ENCODE measurements at places on chromosomes 16 and 17.

- no peak for DNase-seq
Measured at GRCh38 chr17:29177541-29177870, 2.7 kb downstream of the MYO18A start.

DNA sequence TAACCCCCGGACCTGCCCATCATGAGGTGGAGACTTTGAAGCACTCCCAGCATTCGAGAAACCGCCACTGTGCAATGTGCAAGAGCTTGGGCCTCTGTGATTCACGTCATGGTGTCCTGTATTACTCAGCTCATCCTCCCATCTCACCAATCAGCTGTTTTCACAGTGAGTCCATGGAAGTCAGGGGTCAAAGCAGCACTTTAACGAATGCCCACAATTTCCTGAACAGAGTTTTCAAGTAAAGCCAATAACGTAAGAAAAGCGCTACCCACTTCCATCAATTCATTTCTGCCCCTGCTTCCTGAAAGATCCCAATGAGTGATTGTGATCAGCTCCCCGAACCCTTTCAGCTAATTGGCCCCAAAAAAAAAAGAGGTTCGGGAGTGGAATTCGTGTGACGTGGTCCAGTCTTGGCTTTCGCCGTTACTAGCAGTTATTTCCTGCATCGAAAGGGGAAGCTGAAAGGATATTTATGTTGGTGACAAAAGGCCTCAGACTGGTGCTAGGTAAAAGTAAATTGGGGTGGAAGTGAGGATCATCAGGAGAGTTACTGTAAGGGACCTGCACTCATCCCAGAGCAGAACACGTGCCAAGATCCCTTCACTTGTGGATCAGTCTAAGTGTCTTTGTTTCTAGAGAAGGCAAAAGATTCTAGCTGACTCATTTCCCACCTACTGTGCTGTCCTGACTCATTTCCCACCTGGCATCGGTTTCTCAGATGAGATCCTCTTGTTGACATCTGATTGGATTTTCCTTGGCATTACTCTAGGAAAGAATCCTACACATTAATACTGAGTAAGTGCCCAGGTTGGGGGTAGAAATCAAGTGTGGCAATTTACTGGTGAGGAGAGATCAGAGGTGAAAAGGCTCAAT is 136.7 kb upstream of the NUDT7 start:
- no peak for DNase-seq

DNA sequence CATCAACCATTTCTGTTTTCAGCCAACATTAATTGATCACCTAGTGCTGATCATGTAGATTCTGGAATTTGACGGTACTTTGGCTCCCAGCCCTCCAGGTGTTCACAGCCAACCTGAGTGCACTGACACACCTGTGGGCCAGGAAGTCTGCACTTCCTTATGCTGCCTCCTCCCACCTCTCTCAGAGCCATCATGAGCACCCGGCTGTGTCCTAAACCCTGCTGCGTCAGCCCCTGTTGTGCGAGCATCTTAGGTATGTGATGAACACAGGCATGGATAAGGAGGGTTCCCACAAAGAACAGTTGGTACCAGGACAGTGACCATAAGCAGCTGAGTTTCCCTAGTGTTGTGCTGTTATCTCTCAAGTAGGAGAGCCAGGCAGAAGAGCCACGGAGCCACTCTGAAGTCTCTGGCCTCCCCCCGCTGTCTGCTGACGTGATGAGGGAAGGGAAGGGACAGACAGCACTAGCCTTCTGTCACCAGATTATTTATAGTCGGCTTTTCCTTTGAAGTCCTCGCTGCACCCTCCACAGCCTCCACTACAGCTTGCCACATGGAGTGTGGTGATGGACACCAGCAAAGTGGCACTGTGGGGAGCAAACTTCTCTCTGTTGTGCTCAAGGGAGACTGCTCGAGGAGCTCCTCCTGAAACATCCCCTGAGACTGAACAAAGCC is 162.8 kb upstream of the ANKFN1 start:
- no peak for DNase-seq

GRCh38 chr16:84132527-84133285 is 12.3 kb downstream of the HSDL1 start:
- DNase-seq, result no peak

DNA sequence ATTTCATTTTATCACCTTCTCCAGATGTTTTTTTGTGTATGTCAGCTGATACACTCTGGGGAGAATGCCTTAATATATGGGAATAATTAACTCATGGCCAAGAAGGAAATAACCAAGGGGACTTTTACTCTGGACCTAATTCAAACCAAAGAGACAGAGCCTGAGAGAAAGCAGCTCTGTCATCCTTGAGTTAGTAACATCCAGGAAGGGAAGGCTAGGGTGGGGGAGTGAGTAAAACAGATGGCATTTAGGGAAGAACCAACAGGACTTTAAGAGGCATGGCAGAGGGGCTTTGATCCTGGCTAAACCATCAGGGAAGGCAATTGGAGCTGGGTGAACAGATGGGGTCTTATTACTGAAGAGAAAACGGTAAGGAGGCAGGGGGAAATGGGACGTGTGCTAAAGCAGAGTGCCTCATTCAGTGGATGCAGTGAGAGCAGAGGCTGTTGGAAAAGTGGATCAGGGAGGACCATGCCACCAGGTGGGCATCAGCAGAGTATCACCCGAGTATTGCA is 2.5 kb upstream of the SMPD3 start:
- DNase-seq, result no peak
